ENCODE measurements at places on chromosomes 1 and 21.

- no peak for DNase-seq
Observed at GRCh38 chr1:50416150-50416527, 7.1 kb downstream of the DMRTA2 start.

DNA sequence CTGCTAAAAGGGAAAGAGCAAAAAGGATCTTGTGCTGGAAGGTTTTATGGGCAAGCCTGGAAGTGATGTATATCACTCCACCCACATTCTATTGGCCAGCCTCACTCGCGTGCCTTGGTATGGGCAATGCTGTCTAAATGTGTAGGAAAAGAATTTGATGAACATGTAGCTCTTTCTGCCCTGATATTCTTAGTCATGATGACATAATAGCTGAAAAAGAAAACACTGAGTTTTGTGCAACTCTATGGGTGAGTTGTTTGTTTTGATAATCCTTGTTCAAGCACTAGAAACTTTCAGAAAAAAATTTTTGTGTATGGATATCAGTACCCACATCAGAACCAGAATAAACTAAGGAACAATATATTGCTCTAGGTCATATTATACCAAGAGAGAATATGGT is 231.5 kb upstream of the ST6GALNAC5 start:
- DNase-seq: no peak

DNA sequence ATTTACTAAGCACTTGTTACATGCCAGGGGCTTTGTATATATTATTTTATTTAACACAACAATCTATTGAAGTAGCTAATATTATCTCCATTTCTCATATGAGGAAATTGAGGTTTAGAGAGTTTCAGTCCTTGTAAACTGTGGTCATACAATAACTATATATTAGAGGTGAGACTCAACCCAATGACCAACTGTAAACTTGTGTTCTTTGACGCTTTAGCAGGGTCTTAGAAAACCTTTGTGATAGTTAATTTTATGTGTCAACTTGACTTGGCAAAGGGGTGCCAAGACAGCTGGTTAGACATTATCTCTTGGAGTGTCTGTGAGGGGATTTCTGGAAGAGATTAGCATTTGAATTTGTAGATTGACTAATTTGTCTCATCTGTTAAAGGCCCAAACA is 252.4 kb upstream of the B3GALT2 start:
- no peak for DNase-seq

GRCh38 chr1:110914676-110915075 is 41.7 kb downstream of the CD53 start:
- DNase-seq: no peak

DNA sequence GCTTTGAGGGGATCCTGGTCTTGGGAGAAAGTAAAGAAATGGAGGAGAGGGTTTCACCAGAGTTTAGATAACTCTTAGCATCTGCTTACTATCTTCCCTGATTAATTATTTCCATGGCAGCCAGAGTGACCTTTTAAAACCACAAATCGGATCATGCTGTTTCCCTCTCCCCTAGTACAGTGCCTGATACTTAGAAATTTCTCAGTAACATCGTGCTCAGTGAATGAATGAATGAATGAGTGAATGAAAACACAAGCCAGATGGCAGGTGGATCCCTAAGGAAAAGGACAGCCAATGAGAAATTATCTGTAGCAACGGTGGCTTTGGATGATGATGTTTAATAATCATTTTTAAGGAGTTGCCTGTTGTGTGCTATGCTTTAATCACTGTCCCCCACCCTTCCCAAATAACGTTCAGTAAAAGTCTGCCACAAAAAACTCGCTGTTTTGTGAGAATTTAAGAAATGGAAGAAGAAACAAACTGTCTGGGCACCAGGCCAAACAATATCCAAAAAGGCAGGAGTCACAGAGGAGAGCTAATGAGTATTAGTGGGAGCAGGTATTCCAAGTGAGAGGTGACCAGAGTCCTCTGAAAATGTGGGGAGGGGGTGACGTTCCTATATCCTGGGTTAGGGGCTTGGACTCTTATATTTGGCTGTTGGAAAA is 737 bp upstream of the SMAP2 start:
- no peak for DNase-seq

- no peak for DNase-seq
Observed at GRCh38 chr1:206782448-206782847, 10.2 kb upstream of the IL10 start.

DNA sequence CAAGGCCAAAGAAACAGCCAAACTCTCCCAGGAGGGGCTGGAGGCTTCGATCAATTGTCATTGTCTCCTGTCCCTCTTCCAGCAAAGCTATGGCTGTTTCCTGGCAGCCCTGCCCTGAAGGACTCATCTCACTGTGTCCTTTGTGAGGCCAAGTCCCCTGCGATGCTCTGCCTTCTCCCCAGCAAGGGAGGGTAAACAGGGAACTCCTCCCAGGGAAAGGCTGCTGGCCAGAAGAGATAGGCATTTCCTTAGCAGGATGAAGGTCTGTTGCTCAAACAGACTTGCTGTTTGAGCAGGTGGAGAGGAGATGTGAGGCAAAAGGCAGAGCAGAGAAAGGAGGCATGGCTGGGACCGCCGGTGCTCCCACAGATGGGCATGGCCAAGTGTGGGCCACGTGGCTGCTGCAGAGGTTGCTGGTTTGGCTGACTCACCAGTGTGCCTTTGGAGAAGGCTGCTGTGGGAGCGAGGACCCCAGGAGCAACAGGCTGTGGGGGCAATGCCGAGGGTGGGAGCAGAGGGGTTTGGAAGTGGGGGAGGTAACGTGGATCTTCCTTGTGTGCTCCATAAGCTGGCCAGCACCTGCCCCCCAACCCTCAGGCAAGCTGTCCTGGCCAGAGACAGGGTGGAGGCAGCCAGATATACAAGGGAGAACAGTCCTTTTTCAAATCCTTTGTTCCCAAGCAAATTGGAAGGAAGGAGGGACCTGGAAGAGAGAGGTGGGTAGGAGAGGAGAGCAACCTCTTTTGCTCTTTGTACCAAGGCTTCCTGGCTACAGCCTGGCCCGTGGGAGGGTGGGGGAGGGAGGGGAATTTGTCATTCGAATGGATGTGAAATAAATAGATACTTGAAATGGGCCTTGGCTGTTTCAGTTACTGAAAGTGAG is 449.8 kb downstream of the SIPA1L2 start:
- no peak for DNase-seq

DNA sequence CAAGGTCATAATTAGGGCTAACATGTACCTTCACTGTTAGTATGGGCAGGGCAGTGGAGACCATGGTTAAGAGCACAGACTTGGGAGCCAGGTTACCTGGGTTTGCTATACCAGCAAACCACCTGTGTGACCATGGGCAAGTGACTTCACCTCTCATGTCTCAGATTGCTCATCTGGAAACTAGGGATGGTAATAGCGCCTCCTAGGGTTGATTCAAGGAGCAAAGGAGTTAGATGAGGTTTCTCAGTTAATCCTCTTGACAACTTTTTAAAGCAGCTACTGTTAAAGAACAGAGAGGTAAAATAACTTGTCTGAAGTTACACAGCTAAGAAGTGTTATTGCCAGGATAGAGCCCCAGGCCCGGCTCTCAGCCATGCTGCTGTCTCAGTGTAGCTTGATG is 790 bp upstream of the MATN1 start:
- no peak for DNase-seq

DNA sequence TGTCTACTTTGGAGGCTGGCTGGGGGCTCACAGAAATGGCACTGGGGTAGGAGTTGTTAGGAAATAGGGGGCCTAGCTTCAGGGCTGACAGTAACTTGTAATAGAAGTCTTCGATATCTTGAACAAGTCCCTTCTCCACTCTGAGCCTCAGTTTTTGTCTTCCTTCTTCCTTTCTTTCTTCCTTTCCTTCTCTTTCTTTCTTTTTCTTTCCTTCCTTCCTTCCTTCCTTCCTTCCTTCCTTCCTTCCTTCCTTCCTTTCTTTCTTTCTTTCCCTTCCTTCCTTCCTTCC is 12.9 kb downstream of the BTG2 start:
- DNase-seq: no peak

DNA sequence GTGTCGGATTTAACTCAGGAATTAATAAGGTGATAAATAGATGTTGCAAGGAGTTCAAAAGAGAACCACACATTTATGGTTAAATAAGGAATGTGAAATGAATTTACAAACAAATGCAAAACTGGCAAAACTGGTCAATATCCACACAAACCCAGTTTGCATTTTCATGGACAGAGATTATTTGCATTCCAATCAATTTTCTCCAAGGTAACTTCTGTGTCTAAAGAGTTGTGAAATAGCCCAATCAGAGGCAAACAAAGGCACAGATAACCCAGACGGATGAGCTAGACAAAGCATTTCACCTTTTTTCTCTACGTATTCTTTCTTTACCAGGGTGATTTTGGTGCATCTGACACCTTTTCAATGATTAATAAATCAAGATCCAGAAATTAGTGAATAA is 63.9 kb downstream of the MAP3K7CL start:
- no peak for DNase-seq

GRCh38 chr1:117656202-117656641 is 50.4 kb downstream of the TENT5C start:
- peak; percentile 40 for DNase-seq

DNA sequence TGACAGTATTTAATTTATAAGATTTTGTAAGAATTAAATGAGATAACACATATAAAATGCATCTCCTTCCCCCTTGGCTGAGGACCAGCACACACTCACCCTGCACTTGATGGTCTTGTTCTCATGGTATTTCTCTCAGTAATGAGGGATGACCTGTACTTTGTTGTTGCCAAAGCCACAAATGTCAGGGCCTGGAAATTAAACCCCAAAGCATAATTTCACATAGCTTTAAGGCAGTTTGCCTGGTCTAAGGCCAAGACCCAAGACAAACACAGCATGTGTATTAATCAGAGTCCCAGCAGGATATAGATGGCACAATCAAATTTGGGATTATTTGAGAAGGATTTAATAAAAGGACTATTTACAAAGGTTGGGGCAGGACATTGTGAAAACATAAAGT is 48.6 kb upstream of the EPS15 start:
- no peak for DNase-seq

GRCh38 chr1:181783208-181783607 is 278.3 kb downstream of the ZNF648 start:
- DNase-seq: no peak

DNA sequence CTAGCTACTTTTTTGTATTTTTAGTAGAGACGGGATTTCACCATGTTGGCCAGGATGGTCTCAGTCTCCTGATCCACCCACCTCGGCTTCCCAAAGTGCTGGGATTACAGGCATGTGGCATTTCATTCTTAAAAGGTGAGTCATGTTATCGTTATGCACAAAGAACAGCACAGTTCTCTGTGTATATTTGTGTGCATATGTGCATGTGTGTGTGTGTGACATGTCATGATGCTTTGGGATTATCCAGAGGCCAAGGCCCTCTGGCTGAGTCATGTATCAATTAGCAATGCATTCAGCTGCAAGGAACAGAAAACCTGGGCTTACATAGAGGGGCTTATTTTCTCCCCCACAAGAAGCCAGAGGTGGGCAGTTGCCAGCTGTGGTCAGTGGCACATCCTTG is 301.7 kb upstream of the KAZN start:
- DNase-seq: no peak

- DNase-seq: no peak
Observed at GRCh38 chr1:147756341-147756740, 4.1 kb downstream of the GJA5 start.

GRCh38 chr1:178092878-178093493 is 918 bp upstream of the RASAL2 start:
- DNase-seq: no peak

DNA sequence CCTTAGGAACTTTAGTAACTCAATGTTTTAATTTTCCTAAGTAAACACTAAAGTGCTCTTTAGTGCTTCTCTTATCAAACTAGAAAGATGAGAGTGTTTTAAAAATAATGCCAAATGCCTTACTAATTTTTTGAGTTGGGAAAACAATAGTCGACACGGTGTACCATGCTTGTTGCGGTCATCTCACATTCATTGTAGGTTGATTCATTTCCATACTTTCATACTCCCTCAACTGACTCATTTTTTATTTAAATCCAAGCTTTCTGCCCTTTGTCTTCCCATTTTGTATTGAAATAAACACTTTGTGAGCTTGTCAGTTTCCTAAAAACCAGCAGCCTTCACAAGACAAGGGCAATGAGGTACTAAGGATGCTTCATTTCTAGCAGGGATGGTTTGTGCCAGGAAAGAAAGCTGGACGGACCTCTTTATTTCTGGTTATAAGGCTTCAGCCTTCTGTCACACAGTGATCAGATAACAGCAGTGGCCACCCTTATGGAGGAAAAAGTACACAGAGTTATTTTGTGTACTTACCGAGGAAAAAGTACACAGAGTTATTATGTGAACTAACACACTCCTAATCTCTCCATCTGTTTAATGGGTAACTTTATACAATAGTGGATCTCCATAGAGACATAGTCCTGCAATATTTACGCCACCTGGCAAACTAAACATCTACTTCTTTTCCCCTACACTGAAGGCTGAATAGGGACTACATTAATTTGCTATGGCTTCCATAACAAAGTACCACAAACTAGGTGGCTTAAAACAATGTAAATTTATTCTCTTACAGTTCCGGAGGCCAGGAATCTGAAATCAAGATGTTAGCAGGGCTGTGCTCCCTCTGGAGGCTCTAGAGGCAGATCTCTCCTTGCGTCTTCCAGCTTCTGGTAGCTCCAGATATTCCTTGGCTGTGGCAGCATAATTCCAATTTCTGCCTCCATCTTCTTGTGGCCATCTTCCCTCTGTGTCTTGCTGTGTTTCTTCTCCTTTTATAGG is 13.0 kb upstream of the CCDC190 start:
- DNase-seq: no peak

DNA sequence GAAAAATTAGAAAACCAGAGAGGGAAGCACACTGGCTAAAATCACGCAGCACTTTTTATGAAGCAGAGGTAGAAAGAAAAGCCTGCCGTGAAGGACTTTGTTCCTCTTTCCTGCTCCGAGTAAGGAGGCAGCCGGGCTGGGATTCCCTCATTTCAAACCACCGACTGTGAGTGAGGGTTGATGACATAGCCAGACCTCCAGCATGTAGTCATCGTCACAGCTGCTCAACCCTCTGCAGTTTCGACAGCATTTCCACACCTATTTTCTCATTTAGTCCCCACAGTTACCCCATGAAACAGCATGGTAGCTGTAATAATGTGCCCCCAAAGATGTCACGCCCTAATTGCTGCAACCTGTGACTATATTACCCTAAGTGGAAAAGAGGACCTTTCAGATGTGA is 35.3 kb downstream of the FCRL5 start:
- DNase-seq: no peak

GRCh38 chr1:184626076-184627006 is 128.3 kb downstream of the EDEM3 start:
- no peak for DNase-seq

DNA sequence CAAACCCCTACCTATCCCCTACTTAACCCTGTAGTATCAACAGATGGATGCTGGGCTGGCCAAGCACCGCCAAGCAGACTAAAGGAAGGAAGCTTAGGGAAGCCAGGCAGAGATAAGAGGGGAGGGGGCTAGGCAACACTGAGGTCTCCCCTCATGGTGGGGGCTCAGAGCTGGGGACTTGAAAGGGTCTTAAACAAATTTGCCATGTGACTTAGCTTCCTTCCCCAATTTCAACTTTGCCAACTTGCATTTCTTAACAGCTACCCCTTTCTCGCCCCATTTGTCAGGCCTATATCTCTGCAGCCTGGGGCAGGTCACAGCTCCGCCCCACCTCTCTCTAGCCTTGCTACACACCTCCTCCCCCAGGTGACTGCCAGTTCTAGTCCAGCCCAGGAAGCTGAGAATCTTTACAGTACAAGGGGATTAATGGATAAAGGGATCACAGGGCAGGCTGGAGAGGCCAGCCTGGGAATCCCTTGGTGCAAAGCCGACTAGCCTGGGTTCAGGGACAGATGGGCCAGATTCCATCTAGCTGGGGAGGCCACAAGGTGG is 3.4 kb downstream of the KIF21B start:
- DNase-seq: no peak
